ENCODE measurements at places on chromosomes 2 and 18.
A peak's percentile ranks its signal among the peaks of the same experiment; 100 is the strongest.

DNA sequence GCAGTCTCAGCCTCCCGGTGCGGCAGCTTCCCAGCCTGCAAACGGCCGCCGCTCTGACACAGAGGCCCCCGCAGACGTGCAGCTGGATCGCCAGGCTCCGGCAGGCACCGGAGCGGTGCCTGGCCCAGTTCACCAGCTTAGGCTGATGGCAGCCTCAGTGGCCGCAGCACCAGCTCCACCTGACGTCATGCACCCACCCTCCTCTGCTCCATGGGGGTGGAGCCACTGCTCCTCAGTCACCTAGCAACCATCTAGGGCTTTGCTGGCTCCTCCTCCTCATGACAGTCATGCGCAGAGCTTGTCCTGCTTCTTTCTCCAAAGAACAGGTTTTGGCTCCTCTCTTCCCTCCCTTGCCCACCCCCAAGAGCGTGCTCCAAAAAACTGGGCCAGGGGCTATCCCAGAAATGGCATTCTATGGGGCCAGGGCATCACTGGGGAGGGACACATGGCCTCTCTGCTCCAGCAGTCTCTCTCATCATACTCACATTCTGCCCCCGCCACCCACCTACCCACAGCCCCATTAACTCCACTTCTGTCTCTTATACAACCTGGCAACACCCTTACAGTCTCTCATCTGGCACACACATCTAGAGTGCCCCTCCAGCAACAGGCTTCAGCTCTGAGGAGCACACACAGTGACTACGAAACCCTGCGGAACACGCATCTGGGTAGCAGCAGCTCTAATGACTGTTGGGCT lies 5.5 kb downstream of the DCTN1 start:
- ATAC-seq, result no peak

- no peak for ATAC-seq
These were observed 102.1 kb downstream of the ATAD2B start for GRCh38 chr2:23824777-23825212.

- peak; percentile 98 for ATAC-seq
These were observed 42.9 kb downstream of the SRBD1 start for GRCh38 chr2:45567974-45568789.

GRCh38 chr2:101735166-101735533 lies 37.6 kb downstream of the MAP4K4 start:
- ATAC-seq, result no peak

DNA sequence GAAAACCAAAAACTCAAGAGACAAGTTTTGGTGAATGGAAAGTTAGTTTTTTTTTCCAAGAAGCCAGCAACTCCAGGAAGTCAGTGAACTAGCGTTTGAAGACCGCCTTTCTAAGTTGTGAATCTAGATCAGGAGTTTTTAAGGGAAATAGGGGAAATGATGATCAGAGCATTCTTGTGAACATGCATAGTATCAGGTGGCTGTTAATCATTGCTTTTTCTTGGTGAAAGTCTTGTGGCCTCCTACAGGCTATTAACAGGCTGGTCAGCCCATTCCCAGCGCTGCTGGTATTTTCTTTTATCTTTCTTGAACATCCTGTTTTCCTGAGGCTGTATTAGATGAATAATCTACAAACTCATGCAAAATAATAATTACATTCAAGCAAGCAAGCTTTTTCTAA lies 155.8 kb downstream of the PTPRM start:
- ATAC-seq, result no peak

- no peak for ATAC-seq
These were observed 306.3 kb upstream of the HS6ST1 start for GRCh38 chr2:128624956-128625355.

GRCh38 chr2:46866770-46867246 lies 48.8 kb downstream of the MCFD2 start:
- no peak for ATAC-seq

DNA sequence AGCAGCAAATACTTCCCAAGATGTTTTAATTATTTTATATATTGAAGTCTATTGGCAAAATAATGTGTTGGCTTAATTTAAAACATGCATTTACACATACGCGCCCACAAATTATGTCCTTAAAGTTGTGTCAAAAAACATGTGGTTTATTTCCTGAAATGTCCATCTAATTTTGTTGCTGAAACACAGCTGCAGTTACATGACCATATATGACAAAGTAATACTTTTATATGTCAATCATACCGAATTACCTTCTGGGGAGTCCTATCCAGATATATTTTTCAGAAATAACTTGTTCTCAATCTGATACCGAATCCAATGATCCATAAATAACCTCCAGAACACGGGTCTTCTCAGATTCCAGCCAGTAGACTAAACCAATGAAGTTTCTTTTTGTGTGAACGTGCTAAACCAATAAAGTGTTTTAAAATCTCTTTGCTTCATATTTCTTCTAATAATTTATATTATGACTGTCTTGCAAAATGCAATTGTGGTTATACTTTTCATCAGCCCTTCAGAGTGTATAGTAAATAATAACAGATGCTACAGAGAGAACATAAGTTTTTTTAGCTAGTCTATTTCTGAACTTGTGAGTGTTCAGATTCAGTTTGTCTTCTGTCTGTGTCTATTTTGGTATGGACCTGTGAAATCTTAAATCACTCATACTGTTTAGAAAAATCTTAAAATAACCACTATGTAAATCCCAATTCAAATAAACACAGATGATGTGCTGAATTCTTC lies 2.4 kb downstream of the SCG2 start:
- no peak for ATAC-seq

DNA sequence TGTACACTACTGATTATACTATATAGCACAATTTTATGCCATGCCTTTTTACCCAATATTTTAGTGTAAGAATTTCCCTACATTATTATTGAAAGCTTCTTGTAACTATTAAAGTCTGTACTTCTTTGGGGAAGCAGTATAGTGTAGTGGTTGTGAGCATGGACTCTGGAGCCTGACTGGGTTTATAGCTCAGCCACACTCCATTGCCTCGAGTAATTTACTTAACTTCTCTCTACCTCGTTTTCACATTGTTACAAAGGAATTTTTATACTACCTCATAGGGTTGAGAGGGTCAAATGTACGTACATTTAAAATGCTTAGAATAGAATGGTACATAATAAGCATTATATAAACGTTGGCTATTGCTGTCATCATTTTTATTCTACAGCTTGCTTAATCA lies 139.2 kb downstream of the UBR3 start:
- no peak for ATAC-seq

GRCh38 chr18:47587587-47587986 lies 336.1 kb upstream of the SKOR2 start:
- ATAC-seq, result no peak

GRCh38 chr2:149768320-149768799 lies 180.8 kb upstream of the MMADHC start:
- ATAC-seq, result no peak

GRCh38 chr2:109722026-109722425 lies 72.1 kb upstream of the RGPD5 start:
- no peak for ATAC-seq

GRCh38 chr2:61023670-61024069 lies 5.6 kb upstream of the PUS10 start:
- ATAC-seq, result no peak

DNA sequence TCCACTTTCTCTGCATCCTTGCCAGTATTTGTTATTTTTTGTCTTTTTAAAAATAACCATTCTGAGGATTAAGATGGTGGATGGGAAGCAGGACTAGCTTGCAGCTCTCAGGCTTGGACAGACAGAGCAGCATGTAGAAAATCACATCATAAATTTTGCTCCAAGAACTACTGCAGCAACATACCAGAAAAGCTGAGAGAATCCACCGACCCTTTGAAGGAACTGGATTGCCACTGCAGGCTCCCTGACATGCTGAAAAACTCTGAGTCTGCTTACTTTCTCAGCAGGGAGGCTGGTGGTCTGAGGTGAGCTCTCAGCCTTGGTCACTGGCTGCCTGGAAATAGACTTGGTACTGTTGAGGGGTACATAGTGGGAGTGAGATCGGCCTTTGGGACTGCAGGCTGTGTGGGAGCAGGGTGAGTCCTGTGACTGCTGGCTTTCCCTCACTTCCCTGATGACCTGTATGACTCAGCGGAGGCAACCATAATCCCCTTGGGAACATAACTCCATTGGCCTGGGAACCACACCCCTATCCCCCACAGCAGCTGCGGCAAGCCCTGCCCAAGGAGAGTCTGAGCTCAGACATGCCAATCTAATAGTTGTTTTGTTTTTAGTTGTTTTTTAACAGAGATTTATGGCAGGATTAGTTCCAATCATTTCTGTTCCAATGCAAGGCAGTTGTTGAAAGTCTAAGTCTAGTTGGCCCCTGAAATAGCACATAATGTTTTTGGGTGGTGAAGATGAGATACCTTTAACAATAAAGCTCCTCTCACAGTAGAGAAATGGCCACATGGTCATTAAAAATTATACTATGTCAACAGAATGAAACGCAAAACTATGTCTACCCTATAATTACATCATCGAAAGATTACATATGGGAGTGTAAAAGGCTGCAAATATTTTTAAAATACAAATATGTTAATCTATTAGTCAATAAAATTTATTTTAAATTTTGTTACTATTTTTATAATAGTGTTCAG lies 414.2 kb upstream of the CHAC2 start:
- ATAC-seq, result no peak

- no peak for ATAC-seq
These were observed 129.5 kb downstream of the FAM124B start for GRCh38 chr2:224272237-224272910.

DNA sequence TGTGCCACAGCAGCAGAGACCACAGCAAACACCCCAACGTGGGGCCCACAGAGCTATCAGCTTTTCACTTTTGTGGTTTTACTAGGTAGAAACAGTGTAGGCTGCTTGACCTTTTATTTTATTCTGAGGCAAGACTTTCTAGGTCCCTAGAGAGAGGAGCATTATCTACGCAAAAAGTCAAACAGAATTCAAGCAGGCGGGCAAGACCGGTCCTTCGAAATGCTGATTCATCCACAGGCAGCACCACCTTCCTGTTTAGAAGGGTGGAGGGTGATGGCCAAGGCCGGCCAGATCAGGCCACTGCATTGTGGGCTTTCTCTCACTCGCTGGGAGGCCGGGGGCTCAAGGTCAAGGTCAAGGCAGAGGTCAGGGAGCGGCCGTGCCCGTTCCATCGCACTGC lies 573.0 kb downstream of the GALR1 start:
- ATAC-seq, result no peak

GRCh38 chr2:67565761-67566160 lies 168.6 kb downstream of the ETAA1 start:
- ATAC-seq, result no peak

DNA sequence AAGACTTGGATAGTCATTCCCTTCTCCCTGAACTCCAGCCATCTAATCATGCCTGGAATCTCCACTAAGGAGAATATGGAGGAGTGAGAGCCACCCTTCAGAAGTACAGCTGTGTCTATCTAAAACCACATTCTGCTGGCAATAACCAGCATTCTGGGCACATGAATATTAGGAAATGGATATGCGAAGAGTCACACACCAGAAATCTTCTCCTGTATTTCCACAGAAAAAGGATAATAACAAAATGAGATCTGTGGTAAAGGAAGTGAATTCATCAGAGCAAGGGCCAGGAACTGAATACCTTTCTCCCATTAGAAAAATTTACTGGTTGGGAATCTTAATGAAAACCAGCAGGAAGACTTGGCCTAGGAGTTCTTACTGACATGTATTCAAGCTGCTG lies 218.8 kb downstream of the SCG2 start:
- no peak for ATAC-seq

- no peak for ATAC-seq
These were observed 1.2 kb downstream of the RPL31 start for GRCh38 chr2:101003278-101003775.

GRCh38 chr18:44541781-44542180 lies 138.9 kb upstream of the SETBP1 start:
- ATAC-seq, result no peak

- no peak for ATAC-seq
These were observed 19.5 kb upstream of the CXXC1 start for GRCh38 chr18:50306944-50307343.

GRCh38 chr2:41728788-41729338 lies 319.0 kb upstream of the PKDCC start:
- ATAC-seq, result no peak

DNA sequence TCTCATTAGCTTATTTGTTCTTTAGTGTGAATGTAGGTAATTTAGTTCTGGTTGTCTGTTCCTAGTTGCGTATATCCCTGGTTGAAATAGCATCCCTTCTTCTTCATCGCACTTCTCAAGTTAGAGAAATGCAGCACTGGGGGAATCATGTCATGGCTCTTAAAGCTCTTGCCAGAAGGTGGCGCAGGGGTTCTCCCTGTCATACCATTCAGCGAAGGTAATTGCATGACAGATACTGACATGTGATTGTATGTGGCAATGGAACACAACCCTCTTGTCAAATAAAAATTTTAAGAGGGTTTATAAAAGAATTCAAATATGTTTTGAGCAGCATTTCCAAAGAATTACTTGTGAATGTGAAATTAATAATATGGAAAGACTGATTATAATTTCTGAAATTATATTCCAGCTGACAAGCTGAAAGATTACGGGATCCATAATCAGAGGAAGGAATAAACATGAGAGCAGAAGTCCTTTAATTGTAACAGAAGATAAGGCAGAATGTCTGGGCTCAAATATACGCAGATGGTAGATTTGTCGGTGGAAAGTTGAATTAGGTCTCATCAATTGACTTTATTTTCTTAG lies 411.7 kb downstream of the DSEL start:
- no peak for ATAC-seq
